T-cell (primary cell): ENCODE measurements at places on chromosomes 7 and 10. TPM values are rescaled to one million over a fixed set of nuclear protein-coding genes. Genes with fewer than 3 reads are reported as not detected.

Gene SORBS1
- 2.1 TPM for total RNA-seq

Gene CREB5
- 0.03 TPM for total RNA-seq

Gene C7orf33
- total RNA-seq, result not detected

Gene TBL2
- total RNA-seq, result 21.2 TPM

Gene SLC18A2
- 2.9 TPM for total RNA-seq

Gene SLC26A5
- 0.22 TPM for total RNA-seq

- no peak for DNase-seq
Observed at GRCh38 chr10:480928-481552, 208.4 kb downstream of the DIP2C start.

- DNase-seq, result no peak
Observed at GRCh38 chr10:108771106-108771505, 1152.2 kb downstream of the XPNPEP1 start.

DNA sequence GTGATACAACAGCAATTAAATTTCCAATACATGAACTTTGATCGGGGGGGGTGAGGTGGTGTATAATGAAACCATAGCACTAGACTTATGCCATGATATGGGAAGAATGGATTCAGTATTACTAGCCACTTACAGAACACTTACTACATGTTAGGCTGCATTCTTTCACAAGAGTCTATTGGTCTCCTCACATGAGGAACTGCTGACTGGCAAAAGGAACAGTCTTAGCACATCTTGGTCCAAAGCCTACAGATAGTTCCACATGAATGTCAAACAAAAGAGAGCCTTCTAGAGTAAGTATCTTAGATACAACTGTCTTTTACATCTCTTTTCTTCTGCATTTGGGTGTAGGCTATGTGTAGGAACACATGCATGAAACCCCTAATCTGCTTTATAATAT is 115.9 kb upstream of the DNAJB12 start:
- DNase-seq, result no peak

- peak; percentile 74 for DNase-seq
Observed at GRCh38 chr10:72087969-72088888, at the start of gene SPOCK2. Gene SPOCK2, minus strand, starts transcription at chr10:72088551. Its CDS starts 223 bp downstream, at chr10:72088328.

DNA sequence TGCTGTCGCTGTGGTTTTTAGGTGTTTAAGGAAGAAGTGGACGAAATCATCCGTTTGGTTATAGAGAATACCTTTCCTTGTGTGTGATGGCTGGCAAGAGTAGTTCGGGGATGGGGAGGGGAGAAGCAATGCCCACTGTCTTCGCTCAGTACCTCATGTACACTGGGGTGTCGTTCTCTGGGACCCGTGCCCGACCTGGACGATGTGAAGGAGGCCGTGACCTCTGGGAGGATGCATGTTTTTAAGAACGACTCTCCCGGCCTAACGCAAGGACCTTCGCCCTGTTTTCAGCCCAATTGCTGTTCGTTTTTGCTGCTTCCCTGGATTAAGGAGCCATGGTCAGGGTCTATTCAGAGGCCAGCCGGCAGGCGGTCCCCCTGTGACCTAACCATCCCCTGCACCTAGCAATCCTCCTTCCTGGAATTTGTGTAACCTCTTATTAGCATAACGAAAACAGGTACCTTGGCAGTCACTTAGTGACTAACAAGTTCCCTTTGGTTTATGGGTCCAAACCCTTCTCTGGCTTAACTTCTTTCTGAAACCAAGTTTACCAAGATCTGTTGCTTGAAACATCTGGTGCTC is 1.3 kb downstream of the NFE2L3 start:
- no peak for DNase-seq

- no peak for DNase-seq
Observed at GRCh38 chr7:2504889-2505375, 14.6 kb upstream of the LFNG start.

GRCh38 chr10:31358688-31359330 is 39.8 kb downstream of the ZEB1 start:
- DNase-seq, result no peak

- no peak for DNase-seq
Observed at GRCh38 chr7:151843181-151843580, 33.7 kb downstream of the PRKAG2 start.

DNA sequence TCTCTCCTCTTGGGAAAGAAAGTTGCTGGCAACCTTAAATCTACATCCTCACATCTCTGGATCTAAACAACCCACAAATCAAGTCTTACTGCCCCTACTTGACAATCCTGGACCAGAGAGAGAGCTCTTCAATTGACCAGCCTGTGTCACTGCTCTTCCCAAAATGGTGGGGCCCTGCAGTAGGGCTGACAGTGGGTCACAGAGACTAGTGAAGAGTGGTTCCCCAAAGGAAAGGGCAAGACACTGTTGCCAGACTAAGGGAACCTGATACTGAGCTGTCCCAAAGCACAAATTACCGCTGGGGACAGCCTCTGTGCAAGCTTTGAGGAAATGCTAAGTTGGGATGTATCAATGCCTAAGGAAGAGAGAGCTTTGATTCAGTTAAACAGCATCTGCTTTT is 4.5 kb upstream of the GPRIN2 start:
- DNase-seq, result no peak
